ENCODE measurements at places on chromosomes 7 and 10.

GRCh38 chr10:64449603-64450002, 928.4 kb downstream of the REEP3 start:
- DNase-seq = no peak

- DNase-seq = no peak
These were observed 333.4 kb downstream of the SH2D4B start for GRCh38 chr10:80871083-80871482.

- DNase-seq = peak; percentile 76
These were observed 88.0 kb upstream of the TNS3 start for GRCh38 chr7:47669901-47670384.

DNA sequence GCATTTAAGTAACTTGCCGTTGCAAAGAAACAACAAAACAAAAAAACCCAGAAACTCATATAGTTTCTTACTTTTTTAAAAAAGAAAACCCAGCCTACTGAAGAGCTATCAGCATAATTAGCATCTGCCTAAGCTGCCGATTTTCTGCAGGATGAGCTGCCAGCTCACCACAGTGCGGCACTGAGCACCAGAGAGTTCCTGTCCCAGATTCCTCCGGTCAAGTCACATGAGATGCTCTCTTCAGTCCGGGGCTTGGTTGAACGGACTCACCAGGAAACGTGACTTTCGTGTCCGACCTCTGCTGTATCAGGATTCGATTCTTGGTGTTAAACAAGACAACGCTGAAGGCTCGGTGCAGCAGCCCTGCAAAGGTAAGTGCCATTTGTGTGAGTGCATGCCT, 3.2 kb downstream of the IDI2 start:
- no peak for DNase-seq

- DNase-seq = no peak
These were observed 56.0 kb upstream of the GLI3 start for GRCh38 chr7:42292991-42293521.

DNA sequence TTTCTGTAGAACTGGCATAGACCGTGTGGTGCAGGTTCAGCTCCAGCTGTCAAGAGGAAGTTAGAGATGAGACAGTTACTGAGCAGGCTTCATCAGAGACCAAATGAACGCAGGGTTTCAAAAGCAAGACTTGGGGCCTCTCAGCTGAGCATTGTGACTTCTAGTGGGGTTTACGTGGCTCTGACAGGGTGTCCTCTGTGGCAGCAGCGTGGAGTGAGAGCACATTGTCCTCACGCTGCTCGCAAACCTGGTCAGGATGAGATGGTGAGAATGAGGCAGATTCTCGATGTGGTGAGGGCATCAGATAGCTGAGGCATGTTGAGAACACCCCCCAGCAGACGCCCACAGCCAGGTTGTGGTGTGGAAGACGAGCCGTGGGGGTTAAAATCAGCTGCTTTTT, 126.0 kb downstream of the DNAJB6 start:
- DNase-seq = no peak

DNA sequence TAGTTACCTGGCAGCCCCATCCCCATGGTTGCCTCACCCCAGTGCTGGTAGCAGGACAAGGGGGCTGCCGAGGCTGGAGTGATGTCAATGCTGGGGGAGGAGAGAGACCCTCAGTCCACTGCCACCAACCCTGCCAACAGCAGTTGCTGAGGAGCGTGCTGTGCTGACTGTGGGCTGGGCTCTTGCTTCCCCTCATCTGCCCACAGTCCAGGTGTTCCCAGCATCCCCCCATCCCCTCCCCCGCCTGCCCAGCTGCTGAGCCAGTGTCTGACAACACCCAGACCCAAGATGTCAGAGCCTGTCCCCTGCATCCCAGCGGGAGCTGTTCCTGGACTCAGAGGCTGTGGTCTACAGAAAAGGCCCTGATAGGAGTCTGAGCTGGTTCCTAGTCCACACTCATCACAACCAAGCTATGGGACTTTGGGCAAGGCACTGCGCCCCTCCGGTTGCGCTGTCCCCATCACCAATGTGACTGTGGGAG, 14.6 kb upstream of the PSAP start:
- no peak for DNase-seq

DNA sequence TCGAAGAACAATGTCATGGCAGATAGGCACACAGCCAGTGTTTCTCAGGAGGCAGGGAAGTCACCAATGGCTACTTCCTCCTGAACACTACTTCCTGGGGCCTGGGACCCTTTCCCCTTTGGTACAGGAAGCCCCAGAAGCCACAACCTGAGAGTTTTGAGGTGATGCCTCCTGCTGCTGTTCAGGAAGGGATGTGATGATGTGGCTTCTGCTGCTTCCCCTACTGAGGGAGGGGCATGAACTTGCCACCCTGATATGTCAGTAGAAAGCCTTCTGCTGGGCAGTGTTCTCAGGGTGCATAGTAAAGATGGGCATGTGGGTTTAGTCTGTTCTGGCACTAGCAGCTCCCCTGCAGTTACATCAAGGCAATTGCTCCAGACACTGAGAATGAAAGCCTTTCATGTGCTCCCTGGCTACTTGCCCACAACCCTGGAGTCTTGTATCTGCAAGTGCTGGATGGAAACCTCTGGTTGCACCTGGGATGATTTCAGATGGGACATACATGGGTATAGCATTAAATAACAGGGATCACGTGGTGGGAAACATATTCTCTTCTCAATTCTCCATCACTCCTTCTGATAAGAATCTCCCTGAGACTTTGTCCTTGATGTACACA, 69.3 kb downstream of the ADRA2A start:
- DNase-seq = no peak

- no peak for DNase-seq
These were observed 34.0 kb upstream of the CNPY1 start for GRCh38 chr7:155580367-155580766.
